ENCODE measurements at places on chromosomes 12 and 14.

- DNase-seq, result no peak
Measured at GRCh38 chr14:101010835-101011234, 107.3 kb upstream of the RTL1 start.

- no peak for DNase-seq
Measured at GRCh38 chr12:43914923-43915468, 79.1 kb downstream of the TMEM117 start.

DNA sequence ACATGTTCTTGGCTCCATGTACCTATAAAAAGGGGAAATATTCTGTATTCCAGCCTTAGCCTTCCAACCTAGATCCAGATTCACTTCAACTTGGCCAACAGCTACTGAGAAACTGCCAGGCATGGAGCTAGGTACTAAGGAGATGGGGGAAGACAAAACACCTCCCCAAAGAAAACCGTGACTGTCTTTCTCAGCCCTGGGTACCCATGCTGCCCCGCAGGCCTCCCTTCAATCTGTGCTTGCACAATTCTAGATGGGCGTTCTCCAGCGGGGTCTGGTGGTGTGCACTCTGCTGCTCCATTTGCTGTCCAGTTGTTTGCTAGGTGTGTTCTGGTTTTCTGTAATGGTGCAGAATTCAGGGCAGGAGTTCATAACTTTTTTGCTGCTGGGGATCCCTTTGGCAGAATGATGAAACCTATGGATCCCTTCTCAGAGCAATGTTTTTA, 817 bp upstream of the KRT4 start:
- DNase-seq, result no peak

- DNase-seq, result no peak
Measured at GRCh38 chr12:5561057-5561456, 129.1 kb downstream of the NTF3 start.

- DNase-seq, result no peak
Measured at GRCh38 chr12:92147491-92147890, 1.8 kb upstream of the BTG1 start.

GRCh38 chr12:52636592-52637258, 15.3 kb downstream of the KRT2 start:
- no peak for DNase-seq

GRCh38 chr12:40382217-40382616, 157.4 kb downstream of the LRRK2 start:
- no peak for DNase-seq

DNA sequence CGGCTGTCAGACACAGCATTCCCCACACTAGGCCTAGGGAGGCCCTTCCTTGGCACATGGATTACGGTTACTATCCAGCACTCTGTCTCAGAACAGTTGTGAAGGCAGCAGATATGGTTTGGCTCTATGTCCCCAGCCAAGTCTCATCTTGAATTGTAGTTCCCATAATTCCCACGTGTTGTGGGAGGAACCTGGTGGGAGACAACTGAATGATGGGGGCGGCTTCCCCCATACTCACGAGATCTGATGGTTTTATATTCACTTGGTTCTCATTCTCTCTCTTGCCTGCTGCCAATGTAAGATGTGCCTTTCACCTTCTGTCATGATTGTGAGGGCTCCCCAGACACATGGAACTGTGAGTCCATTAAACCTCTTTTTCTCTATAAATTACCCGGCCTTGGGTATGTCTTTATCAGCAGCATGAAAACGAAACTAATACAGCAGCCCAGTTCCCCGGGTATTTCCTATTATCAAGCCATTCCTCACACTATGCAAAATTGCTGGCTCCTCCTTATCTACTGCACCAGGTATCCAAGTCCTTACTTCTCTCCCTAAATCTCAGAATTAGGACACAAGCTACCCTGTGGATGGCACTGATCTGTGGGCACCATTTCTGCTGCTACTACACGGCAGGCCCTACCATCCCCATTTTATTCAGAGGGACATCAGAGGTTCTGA, 33.3 kb downstream of the NT5DC3 start:
- no peak for DNase-seq

- DNase-seq, result no peak
Measured at GRCh38 chr12:12812174-12812573, 972 bp upstream of the DDX47 start.

- no peak for DNase-seq
Measured at GRCh38 chr14:24576182-24576581, at the start of gene CTSG. CTSG (minus strand) TSS chr14:24576250; CDS start chr14:24576223, 27 bp downstream.

- peak; percentile 59 for DNase-seq
Measured at GRCh38 chr12:42360747-42361403, 34.9 kb downstream of the PPHLN1 start.

DNA sequence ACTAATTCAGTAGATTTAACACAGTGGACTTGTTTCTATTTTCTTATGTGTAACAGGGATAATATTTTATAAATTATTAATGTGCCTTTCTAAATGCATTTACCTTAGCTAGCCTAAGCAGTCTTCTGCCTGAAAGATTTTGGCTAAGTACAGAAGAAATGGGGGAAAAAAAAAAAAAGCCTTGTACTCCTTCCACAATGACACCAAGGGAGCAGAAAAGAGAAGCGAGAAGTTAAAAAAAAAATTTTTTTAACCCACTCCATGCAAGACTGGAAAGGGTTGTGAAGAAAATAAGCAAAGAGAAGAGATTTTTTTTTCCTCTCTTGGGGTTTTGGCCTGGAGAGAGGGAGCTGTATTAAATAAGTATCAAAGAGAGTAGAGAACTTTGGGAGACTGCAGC, 28.7 kb downstream of the NELL2 start:
- DNase-seq, result no peak

DNA sequence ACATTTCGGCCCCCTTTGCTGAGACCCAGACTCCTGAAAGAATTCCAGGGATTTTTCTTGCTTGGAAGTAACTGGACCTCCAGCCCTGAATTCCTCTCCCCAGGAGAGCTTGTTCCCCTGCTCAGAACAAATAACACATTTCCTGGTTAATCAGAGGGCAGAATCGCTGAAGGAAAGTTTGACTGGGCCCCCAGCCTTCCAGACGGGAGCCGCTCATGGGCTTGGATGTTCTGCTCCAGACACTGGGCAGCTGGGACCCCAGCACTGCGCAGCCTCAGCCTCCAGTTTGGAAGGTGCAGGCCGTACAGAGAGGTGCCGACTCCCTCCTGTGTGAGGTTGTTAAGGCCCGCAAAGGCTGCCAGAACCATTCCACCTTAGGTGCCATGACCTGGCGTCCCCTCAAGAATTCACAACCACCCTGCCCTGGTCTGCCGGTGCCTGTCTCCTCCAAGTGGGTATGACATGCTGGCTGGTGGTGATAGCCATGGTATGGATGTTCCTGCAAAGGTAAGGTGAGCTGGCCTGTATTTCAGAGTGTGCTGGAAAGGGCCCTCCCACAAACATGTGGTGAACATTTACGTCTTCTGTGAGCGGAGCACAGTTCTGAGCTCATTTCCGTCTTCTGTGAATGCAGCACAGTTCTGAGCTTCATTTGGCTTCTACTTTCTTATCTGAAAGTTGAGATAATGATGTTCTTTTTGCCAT, 5.1 kb upstream of the LTBP2 start:
- no peak for DNase-seq

- no peak for DNase-seq
Measured at GRCh38 chr12:76031081-76031413, 529 bp downstream of the PHLDA1 start.

- DNase-seq, result no peak
Measured at GRCh38 chr12:19129122-19129485, 429 bp upstream of the PLEKHA5 start.

DNA sequence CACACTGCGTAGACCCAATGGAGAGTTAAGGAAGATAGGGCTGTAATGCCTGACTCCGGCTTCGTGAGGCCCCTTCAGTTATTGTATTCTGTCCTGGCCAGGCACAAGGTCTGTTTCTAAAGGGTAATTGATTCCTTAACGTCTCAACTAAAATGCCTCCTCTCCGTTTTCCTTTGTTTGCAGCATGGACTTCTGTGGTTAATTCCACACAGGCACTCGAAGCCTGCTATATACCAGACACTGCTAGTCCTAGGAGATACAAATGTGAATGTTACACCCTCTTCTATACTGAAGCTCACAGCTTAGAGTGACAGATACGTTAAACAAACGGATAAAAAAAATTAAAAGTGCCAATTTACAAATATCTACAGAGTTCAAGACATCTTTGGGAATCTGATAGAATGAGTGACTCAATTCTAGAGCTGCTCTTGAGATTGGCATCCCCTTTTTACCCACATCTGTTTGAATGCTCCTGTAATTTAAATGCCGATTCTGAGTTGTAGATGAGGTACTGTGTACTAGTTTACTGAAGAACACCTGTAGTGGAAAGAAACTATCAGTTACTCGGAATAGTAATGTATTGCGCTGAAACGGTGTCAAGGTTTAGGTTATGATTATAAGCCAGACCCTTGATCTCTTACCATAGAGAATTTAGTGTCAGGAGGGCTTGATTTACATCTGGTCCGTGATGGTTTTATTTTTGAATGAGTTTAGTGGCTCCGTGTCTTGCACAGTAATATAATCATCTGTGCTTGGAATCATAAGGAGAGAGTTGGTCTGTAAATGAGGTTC, 784 bp downstream of the PSMA6 start:
- DNase-seq, result no peak

DNA sequence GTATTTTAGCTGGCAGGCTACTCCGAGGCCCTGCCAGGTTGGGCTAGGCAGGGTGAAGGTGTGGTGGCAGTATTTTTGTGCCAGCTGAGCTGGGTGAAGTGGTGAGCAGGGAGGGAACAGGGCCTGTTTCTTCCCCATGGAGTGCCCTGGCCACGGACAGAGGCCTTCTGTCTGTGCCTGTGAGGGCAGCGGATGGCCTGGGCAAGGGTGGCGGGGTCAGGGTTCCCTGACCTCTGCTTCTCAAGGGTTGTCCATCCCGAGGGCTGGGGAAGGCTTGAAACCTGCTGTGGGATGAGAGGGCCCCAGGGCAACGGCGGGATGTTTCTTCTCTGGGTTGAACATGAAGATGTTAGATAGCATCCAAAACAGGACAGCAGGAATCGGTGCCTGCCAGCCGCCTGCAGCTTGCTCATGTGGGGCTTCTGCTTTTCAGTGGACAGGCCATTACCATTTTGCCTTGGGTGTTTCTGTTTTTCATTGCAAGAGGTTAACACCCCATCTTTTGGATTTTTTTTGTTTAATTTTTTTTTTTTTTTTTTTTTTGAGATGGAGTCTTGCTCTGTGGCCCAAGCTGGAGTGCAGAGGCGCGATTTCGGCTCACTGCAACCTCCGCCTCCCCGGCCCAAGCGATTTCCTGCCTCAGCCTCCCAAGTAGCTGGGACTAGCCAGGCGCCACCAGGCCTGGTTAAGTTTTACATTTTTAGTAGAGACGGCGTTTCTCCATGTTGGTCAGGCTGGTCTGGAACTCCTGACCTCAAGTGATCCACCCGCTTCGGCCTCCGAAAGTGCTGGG, 3.3 kb downstream of the MTA1 start:
- DNase-seq, result no peak

DNA sequence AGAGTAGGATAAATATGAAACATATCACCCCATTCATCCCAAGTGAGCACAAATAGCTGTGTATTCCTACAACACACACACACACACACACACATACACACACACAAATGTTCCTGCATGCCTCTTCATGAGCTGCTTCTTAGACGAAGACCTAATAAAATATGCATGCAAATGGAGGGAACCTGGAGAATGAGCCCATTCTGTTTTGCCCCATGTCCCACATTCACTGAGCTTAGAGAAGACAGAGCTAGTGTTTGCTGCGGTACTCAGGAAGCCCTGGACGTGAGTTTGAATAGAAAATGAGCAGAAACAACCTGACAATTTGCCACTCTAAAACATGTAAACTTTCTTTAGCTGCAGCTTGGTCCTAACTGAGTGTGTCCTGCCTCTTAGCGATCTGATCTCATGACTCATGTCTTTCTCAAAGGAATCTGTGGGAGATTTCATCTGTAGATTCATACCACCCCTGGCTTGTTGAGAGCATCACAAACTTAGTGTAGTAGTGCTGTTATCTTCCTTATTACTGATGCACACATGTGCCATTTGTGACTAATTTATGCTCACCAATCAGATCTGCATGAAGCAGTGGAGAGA, 86.8 kb downstream of the ITPR2 start:
- DNase-seq, result no peak

DNA sequence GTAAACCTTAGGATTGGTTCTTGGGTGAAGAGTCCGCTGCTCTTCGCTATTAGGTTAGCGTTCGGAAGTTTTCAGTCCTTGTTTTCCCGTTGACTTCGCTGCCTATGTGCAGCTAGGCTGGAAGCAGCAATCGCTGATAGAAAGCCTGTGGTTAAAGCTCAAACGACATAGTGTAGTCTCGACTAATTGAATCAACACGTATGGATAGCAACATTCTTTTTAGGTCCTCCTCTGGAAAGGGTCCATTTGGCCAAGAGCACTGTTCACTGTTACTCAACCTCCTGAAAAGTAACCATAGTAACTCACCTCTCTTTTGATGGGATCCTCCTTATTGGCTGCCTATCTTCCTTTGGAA, 355.5 kb downstream of the SNAPC1 start:
- DNase-seq, result no peak

DNA sequence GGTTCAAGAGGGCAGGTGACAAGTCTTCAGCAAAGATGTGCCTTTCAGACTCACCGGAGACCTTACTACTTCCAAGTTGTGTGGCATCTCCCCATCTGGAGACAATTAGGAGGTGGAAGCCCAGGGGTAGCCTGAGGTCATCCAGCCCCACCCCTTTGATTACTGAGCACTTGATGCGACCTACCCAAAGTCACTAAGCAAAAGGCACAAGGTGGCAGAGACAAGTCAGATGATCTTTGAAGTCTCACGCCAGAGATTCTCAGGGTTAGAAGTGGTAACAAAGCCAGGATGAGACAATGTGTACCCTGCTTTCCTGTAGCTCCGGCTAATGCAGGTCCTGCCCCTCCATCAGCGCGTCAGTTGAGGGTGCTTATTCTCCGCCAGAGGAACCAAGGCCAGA, 1.4 kb upstream of the FOXN3 start:
- no peak for DNase-seq

- DNase-seq, result no peak
Measured at GRCh38 chr12:119744900-119745606, 77.1 kb downstream of the PRKAB1 start.

- DNase-seq, result no peak
Measured at GRCh38 chr14:69439521-69440270, 41.2 kb downstream of the SLC39A9 start.

- DNase-seq, result no peak
Measured at GRCh38 chr12:121793440-121793837, at the start of gene RHOF. RHOF (minus strand) TSS chr12:121793688; CDS start chr12:121793633, 55 bp downstream.

GRCh38 chr12:68317047-68317667, 15.0 kb downstream of the MDM1 start:
- DNase-seq, result peak; percentile 47

- no peak for DNase-seq
Measured at GRCh38 chr14:99270458-99271220, 1.4 kb downstream of the BCL11B start.

DNA sequence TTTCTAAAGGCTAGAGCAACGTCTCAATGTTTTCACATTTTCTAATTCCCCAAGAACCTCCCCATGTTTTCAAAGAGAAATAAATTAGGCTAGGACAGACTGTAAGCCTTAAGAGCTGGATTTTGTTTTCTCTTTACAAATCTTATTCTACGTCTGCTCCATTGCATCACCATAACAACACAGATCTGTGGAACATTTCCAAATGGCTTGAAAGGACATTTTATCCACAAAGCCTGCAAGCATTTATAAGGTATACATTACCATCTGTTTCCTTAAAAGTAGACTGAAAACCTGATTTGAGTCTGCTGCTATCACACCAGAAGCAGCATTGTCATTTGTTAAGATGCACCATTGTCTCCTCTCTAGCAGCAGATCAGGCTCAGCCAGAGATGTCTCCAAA, 115.3 kb upstream of the PLEKHA5 start:
- no peak for DNase-seq

Measured in T-helper 1 cell (primary cell).